NCI-H1092 treated with DMSO at 0.1 percent for 48 hours (cell line): ENCODE measurements at places on chromosomes 4 and X.
A peak's percentile ranks its signal among the peaks of the same experiment; 100 is the strongest.

DNA sequence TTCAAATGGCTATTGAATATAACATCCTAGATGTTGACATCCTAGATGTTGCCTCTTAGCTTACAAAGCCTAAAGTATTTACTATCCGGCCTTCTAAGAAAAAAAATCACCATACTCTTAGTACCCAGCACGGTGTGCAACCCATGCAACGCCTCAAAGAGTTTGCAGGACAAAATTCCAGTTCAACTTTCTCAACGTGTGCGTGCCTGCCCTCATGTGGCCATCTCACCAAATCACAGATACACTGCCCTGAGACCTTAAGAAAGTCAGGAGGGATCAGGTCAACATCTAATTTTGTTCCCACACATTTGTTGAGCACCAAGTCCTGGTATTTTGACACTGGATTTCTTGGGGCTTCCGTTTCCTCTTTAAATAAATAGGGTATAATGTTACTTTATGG, 68.3 kb downstream of the CRMP1 start:
- no peak for DNase-seq

- no peak for DNase-seq
Measured at GRCh38 chr4:86521373-86521969, 72.6 kb upstream of the PTPN13 start.

GRCh38 chrX:36562986-36563385, 445.2 kb upstream of the FAM47C start:
- DNase-seq: no peak

- peak; percentile 48 for DNase-seq
Measured at GRCh38 chr4:168551945-168552695, 55.3 kb downstream of the PALLD start.

DNA sequence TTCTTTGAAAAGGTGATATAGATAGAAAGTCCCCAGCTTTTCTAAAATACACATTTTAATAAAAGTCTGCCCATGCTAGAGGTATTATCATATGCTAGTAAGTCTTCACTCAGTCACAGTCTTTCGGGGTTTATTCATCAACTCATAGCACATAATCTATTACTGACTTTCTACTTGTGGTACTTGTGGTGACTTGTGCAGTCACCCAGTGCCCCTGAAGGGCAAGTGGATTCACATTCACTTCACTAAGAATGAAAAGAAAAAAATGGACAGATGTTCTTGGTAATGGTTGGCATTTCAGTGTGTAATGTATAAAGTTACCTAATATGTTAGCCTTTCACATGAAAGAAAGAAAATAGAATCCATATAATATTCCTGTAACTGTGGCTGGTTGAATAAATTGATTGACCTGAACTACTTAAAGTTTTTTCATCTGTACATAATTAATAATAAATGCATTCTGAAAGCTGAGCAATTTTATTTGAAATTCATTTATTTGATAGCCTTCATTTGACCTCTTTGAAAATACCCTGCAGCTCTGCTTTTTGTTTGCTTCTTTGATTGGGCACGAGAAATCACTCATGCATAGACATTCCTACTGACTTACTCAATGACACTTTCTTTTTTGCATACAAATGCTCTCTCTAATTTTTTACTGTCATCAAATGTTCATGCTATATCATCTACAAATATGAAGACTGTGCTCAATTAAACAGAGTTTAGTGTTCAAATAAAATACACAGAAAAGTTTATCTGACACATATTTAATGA, 39.5 kb upstream of the ZNF330 start:
- DNase-seq: no peak

- DNase-seq: no peak
Measured at GRCh38 chr4:3267576-3268394, 18.8 kb downstream of the MSANTD1 start.

DNA sequence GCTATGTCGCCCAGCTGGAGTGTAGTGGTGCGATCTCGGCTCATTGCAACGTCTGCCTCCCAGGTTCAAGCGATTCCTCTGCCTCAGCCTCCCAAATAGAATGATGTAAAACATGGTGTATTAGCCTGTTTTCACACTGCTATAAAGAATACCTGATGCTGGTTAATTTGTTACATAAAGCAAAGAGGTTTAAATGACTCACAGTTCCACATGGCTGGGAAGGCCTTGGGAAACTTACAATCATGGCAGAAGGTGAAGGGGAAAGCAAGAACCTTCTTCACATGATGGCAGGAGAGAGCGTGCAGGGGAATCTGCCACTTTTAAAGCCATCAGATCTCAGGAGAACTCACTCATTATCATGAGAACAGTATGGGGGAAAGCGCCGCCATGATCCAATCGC, 1191.8 kb downstream of the ARAP2 start:
- DNase-seq: no peak

GRCh38 chrX:154505734-154506133, 10.3 kb downstream of the FAM3A start:
- DNase-seq: no peak

DNA sequence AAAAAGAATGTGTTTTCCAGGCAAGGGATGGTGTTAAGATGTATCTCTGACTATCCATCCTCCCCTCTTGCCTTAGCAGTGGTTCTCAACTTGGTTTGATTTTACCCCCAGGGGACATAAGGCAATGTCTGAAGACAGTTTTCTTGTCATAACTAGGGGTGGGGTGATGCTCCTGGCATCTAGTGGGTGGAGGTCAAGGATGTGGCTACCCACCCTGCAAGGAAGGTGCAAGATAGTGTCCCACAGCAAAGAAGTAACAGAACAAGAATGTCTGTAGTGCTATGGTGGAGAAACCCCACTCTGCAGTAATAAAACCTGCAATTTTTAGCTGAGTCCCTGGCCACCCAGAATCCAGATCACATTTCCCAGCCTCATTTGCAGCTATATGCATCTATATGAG, 81.2 kb upstream of the TBL1X start:
- no peak for DNase-seq

DNA sequence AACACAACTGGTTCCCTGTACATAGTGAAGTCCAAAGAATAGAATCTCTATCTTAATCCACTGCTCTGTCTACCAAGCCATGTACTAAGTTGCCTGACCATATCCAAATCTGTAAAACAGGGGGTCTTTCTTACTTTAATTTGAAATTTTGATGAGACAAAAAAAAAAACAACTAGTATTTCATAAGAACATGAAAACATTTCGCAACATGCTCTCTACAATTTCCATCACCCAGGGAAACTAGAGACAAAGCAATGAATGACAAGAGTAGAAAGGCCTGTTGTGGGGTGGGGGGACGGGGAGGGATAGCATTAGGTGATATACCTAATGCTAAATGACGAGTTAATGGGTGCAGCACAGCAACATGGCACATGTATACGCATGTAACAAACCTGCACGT, 279.9 kb downstream of the PPP3CA start:
- no peak for DNase-seq

DNA sequence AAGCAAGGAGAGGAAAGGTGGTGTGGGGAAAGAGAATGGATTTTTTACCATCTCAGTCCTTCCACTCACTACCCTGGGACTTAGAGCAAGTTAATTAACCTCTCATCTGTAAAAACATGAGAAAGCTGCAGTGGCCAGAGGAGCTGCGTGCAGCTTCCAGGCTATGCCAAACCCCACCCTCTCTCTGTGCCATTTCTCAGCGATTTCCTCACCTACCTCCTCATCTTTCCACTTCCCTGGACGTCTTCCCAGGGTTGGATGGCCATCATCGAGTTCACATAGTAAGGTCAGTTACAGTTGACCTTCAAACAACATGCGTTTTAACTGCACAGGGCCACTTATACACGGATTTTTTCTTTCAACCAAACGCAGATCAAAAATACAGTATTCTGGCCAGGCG, 64.3 kb downstream of the SMIM20 start:
- DNase-seq: no peak

- no peak for DNase-seq
Measured at GRCh38 chr4:1509366-1509765, 103.1 kb upstream of the NKX1-1 start.

DNA sequence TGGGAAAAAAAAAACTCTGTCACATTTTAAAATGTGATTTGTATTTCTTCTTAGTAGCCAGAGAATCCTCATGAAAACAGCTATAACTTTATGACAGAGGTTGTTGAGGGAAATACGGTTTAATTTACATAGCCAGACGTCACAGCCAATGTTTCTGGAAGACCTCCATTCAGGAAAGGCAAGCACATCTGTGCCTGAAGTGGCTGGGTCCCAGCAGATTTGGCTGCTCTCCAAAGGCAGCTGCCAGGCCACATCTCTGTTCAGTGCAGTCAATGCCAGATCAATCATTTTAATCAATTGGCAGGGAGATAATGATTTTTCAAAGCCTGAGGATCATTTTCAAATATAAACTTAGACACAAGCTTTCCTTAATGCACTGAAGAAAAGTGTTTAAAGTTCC, 86.5 kb upstream of the ZIC3 start:
- peak; percentile 52 for DNase-seq

GRCh38 chr4:173288296-173288695, 45.9 kb downstream of the HMGB2 start:
- DNase-seq: no peak

GRCh38 chrX:129600981-129601424, 53.8 kb downstream of the APLN start:
- DNase-seq: peak; percentile 41

DNA sequence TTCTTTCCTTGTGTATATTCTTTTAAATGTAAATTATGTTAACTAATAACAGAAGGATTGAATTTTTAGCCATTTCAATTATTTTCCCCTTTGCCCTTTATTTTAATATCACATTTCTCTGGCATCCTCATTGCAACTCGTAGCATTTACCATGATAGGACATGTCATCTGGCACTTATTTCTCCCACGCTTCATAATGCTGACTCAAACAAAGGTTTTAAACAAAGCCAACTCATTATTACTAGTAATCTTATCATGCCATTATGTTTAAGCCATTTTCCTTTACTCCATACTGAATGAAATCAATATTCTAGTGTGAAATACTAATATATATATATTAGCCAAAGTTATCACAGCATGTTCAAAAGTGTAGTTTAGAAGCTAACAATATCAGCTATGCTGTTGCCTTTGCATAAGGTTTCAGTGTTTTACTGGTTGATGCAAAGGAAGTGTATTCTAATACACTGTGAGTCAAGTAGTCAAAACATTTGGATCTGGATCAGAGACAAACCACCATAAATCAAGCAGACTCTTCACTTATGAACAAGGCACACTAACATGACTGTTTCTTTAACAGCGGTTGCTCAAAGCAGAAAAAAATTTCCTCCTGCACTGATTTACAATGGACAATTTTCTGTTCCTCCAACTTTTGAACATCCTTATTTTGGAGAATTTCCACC, 281.6 kb downstream of the SLC7A11 start:
- DNase-seq: no peak

GRCh38 chr4:57501720-57502119, 391.5 kb upstream of the IGFBP7 start:
- no peak for DNase-seq

- no peak for DNase-seq
Measured at GRCh38 chr4:168487282-168488035, 7.2 kb upstream of the DDX60L start.
